Cortex of kidney (tissue), 1 donor: ENCODE measurements at places on chromosomes 2 and 18.

GRCh38 chr2:238854246-238854645, 6.4 kb downstream of the TWIST2 start:
- DNase-seq = no peak

GRCh38 chr2:152539424-152539823, 177.8 kb downstream of the PRPF40A start:
- no peak for DNase-seq

DNA sequence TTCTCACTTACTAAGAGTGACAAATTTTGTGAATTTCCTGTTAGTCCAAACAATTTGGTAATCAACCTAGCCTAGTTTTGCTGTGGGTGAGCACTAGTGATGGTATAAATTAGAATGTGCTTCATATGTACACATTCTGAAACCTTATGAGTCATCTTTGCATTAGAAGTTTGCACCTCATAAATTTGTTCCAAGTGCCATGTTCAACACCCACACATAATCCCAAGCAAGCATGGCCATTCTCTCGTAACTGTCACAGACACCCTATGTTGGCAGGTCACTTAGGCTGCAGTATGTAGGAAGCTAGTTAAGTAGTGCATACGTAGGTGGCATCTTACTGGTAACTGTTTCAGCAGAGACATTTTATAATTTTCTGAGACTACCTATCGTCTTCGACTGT, 46.9 kb downstream of the NAB1 start:
- no peak for DNase-seq

- DNase-seq = no peak
Measured at GRCh38 chr2:113032737-113033136, 19.9 kb downstream of the IL36B start.

GRCh38 chr2:143877056-143877455, 642.9 kb downstream of the ZEB2 start:
- no peak for DNase-seq

DNA sequence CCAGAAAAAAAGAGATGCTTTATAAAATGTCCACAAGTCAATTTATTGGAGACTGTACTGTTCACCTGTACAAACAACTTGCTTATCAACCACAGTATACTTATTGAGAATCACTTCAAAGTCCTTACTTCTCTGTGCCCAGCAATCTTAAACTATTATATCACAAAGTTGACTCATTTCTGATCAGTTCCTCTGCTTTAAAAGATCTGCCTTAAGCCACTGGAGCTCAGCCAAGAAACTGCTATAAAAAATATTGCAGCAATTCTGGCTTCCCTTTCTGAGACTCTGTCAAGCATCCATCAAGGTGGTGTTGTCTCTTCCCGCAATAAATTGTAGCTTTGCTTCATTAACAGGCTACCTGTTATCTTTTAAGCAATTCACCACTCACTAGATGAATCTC, 375.2 kb upstream of the SPHKAP start:
- no peak for DNase-seq

DNA sequence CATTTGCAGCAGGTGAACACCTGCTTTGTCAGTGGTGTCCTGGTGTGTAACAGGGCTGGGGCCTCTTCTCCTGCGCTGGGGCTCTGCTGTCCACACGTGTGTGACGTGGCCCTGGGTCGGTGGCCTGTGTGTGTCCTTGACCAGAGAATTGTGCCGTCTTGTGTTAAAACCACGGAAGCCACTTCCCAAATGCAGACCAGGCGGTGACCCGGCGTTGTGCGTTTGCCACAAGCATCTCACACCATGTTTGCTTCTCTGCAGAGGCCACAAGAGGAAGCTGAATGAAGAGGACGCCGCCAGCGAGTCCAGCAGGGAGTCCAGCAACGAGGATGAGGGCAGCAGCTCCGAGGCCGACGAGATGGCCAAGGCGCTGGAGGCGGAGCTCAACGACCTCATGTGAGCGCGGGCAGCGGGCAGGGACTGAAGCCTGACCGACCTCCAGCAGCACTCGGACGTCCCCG, 44.3 kb upstream of the KCNG2 start:
- no peak for DNase-seq

GRCh38 chr2:10810202-10811161, 2.1 kb downstream of the PDIA6 start:
- DNase-seq = no peak

DNA sequence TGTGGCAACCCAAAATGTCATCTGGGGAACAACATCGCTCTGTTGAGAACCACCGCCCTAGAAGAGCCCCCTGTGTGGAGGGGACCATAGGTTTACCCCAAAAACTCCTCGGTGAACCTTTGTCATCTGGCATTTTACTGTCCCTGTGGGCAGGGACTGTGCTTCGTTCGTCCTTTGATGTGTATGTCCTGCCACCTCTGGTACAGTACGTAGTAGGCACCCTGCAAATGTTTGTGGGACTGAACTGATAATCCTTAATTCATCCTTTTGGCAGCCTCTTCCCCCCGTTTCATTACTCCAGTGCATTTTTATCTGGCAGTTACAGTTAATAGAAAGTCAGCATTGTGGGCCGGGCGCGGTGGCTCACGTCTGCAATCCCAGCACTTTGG, 728 bp downstream of the NAPG start:
- DNase-seq = no peak

DNA sequence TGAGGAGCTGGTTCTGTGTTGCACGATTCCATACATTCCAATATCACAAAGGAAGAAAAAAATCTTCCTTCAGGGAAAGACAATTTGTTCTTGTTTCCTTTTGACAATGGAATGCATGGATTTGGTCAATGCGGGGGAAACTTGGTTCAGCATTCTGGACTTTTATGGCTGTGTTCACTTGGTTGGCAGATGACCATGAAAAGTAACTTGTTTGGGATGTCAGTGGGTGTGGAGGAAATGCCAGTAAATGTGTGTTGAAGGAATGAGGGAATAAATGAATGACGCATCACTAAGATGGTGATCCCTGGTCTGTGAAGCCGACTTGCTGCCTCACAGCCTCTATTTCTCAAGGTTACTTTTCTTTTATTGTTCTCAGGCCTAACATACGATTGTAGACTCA, 53.7 kb downstream of the THUMPD2 start:
- no peak for DNase-seq

DNA sequence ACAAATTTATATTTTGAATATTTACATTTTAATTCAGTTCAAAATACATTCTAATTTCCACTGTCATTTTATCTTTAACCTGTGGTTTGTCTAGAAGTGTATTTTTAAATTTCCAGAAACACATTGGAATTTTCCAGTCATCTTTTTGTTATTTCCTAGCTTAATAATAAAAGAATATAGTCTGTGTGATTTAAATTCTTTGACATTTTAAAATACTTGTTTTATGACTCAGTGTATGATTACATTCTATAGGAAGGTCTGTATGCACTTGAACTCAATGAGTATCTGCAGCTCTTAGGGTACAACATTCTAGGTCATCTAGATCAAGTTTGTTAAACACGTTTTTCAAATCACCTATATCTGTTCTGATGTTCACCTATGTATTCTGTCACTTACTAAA, 88.3 kb upstream of the MBOAT2 start:
- no peak for DNase-seq

GRCh38 chr2:134682726-134683125, 36.1 kb downstream of the TMEM163 start:
- DNase-seq = no peak

DNA sequence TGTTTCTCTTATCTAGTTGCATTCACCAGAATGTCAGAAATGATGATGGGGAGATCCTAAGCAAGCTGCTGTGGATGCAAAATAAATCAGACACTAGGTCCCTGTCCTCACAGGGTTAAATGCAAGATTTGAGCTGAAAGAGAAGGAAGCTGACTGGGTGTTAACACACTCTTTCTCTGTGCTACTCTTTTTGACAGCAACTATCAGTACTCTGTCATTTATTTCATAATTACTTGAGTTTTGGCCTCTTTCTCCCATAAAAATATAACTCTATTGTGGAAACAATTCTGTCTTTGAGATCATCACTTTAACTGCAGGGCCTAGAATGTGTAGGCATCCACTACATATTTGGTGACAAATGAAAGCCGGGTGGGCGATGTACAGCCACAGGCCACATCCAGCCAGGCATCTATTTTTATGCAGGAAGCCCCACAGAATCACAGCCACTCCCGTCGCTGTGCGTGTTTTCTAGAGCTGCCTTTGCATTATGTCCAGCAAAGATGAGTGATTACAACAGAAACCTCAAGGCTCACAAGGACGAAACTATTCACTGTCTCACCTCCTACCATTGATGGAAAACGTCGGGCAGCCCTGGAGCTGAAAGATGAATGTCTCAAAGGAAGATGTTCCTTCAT, 849.0 kb downstream of the RNF144A start:
- no peak for DNase-seq

- DNase-seq = no peak
Measured at GRCh38 chr18:10461989-10462388, 7.6 kb downstream of the APCDD1 start.

DNA sequence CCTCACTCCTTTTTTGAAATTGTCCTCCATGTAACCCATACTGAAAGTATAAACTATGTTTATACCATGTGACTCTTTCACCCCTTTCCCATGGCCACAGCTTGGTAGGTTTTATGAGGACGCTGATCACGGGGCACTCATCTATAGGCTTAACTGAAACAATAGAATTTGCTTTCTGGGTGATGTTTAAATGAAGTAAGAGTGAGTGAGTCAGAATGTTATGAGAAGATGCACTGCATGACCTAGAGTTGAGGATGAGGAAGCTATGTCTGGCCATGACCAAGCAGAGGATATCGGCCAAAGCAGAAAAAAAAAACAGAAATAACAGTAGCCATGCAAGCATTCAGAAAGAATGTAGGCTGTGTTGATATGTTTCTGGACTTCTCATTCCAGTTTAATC, 34.9 kb downstream of the SCN1A start:
- no peak for DNase-seq

DNA sequence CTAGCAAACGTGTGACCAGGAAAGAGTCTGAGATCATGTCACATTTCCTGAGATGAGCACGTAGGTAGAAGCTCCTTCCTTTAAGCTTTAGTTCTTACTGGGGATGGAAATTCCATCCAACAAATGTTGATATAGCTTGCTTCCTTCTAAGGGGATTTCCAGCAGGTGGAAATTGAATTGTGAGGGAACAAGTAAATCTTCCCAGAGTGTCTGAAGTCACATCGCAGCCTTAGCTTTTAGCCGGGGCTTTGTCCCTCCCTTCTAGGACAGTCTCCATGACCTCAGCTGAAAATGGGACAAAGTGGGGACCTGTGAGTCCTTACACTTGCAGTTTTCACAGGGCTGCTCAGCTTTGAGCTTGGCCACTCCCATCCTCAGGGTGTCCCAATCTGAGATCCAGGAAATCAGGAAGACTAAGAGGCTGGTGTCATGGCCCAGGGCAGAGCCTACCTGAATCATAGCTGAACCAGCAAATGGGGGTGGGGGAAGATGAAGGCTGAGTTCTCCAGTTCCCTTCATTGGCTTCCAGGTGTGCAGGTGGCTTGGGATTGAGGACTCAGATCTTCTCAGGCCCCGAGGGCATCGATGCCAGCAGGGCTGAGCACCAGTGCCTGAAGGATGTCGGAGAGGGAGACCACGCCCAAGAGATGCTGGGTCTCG, 8.3 kb downstream of the PRKAG3 start:
- no peak for DNase-seq

DNA sequence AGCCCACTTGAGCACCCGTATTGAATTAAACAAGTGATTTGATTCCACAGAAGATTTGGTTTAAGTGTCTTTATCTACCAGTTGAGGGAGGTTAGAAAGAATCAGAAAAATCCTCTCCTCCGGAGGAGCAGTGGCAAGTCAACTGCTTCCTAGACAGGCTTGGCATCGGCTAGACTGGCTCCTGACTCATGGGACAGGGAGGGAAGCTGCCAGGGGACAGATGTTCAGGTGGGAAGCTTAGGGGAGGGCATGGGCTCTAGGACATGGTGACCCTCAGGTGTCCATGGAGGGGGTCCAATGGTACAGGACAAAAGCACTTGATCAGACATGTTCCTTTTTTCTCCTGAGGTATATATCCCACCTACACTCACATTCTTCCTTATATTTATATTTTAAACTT, 119.3 kb upstream of the IL1R2 start:
- no peak for DNase-seq

DNA sequence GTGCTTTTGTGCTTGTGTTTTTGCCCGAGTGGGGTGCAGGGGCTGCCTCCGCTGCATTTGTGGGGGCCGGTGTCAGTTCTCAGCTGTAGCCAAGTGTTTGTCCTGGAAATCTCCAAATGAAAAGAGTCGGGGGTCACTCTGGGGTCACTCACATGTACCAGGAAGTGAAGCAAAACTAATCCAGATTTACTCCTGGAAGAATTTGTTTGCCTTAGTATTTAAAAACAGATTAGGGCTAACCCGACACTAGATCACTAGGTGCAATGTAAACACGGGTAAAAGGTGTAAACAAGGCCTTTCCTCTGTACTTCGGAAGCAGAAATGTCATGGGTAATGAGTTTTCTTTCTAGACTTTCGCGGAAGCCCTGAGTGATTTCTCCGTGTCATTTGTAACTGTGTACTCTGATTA, 50.3 kb downstream of the GBX2 start:
- DNase-seq = no peak

DNA sequence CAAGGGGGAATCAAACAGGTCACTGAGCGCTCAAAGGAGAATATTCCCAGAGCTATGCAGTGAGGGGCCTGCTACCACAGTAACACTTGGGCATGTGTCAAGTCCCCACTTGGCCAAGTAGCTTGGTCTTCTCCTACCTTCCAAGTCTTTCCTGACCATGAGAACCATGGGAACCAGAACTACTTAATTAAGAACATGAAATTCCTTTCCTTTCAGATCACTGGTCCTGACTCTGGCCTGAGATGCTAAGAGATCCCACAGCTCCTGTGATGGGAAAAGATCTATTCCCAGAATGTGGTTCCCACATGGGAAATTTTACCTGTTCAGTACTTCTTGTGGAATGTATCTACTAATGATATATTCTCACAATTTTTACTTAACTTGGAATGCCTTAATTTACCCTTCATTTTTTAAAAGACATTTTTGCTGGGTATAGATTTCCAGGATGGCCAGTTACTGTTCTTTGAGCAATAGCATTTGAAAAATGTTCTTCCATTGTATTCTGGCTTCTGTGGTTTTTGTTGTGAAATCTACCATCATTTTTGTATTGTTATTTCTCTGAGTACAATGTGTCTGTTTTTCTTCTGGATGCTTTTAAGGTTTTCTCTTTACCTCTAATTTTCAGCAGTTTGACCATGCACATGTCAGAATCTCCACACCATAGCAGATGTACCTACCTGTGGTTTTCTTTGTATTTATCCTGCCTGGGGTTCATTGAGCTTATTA, 37.9 kb downstream of the KCNIP3 start:
- DNase-seq = no peak

DNA sequence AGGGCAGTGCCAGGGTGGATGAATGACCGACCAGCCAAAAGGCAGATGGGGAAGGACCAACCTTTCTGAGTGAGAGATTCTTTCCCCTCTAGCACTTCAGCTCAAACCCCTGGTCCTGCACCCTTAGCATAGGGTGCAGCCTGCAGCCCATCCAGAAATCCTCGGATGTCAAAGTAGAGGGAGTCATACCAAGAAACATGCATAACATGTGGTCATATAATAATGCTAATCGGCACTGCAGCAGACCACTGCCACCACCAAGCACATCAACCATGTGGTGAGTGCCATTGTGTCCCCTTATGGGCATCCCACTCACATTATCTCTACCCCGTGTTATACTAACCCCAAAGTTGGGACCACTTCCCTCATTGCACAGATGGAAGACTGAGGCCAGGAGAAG, 17.7 kb downstream of the ATOH8 start:
- no peak for DNase-seq

GRCh38 chr2:157155992-157156391, 101.5 kb upstream of the GALNT5 start:
- DNase-seq = no peak
